ENCODE measurements at places on chromosomes 12 and 14. TPM values are rescaled to one million over a fixed set of nuclear protein-coding genes. Genes with fewer than 3 reads are reported as not detected.

The REP15 gene
- total RNA-seq = 0.79 TPM

The P2RX2 gene
- total RNA-seq = not detected

The PRKD1 gene
- total RNA-seq = 16.9 TPM

The KRT73 gene
- total RNA-seq = 22.2 TPM

The LRTM2 gene
- 0.20 TPM for total RNA-seq

The SLC6A12 gene
- total RNA-seq = 0.10 TPM

The STAC3 gene
- total RNA-seq = 20.2 TPM
